Ascending aorta (tissue), 2 donors: ENCODE measurements at places on chromosomes 12 and 14. TPM values are rescaled to one million over a fixed set of nuclear protein-coding genes. Genes with fewer than 3 reads are reported as not detected.

APOF gene
- not detected for total RNA-seq

CEBPE gene
- total RNA-seq = not detected

SLC39A9 gene
- 26.2 TPM for total RNA-seq

P2RX2 gene
- not detected for total RNA-seq

PLEKHA5 gene
- total RNA-seq = 11.8 TPM

TSHR gene
- not detected for total RNA-seq

ADIPOR2 gene
- 25.7 TPM for total RNA-seq

FGD6 gene
- 2.0 TPM for total RNA-seq

ARID2 gene
- 18.4 TPM for total RNA-seq

LLPH gene
- 0.21 TPM for total RNA-seq

DACT1 gene
- total RNA-seq = 46.0 TPM

IFT81 gene
- 12.0 TPM for total RNA-seq

CCDC38 gene
- not detected for total RNA-seq

TMEM30B gene
- 21.5 TPM for total RNA-seq

CELA1 gene
- total RNA-seq = not detected

ANKS1B gene
- total RNA-seq = 8.2 TPM

GRCh38 chr12:96237465-96238077 lies 43.4 kb downstream of the ELK3 start:
- no peaks in the 10 kb centered on the region for H3K36me3 ChIP-seq
- H3K4me3 ChIP-seq = no peak overlapping the region
- H3K27ac ChIP-seq = peak overlapping the region; percentile 69
- DNase-seq = peak; percentile 90
- H3K27me3 ChIP-seq = no peaks in the 10 kb centered on the region
- H3K4me1 ChIP-seq = peaks cover 25% of the 10 kb centered on the region

DNA sequence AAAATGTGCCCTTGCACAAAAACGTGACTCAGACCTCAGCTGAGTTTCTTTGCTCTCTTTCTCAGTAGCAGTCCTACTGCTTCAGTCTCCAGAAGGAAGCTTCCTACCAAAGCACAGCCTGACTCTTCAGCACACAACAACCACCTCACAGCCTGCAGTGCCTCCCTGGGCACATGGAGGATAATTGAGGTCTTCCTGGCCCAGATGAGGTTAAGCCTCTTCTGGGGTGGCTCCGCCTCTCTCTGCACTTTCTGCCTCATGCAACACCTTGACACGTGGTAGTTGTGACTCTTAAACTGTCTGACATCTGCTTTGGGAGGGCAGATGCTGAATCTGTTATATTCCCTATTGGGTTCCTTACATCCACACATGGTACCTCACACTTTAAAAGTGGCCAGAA lies 33.8 kb downstream of the GIT2 start:
- peak overlapping the region; percentile 1 for H3K27ac ChIP-seq
- H3K4me1 ChIP-seq = no peaks in the 10 kb centered on the region
- no peak for DNase-seq
- H3K4me3 ChIP-seq = no peak overlapping the region

GRCh38 chr12:75823475-75823874 lies 208.1 kb downstream of the PHLDA1 start:
- no peak overlapping the region for H3K4me3 ChIP-seq
- H3K27me3 ChIP-seq = no peaks in the 10 kb centered on the region
- H3K36me3 ChIP-seq = no peaks in the 10 kb centered on the region
- no peaks in the 10 kb centered on the region for H3K4me1 ChIP-seq
- no peak for DNase-seq

DNA sequence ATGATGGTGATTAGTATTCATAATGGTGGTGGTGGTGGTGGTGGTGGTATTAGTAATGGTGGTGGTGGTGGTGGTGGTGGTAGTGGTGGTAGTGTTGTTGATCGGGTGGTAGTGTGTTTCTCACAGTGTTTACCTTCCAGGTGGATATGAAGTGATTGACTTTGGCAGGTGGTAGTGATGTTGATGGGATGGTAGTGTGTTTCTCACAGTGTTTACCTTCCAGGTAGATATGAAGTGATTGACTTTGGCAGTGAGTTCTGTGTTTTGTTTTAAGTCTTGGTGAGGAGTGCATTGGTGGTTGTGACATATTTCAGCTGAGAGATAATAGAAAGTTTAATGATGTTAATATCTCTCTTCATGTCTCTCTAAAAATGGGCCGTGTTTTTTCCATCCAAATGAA lies 189.4 kb downstream of the TMTC2 start:
- no peak for DNase-seq
- H3K36me3 ChIP-seq = no peaks in the 10 kb centered on the region
- H3K27ac ChIP-seq = no peak overlapping the region
- H3K27me3 ChIP-seq = no peaks in the 10 kb centered on the region
- H3K4me1 ChIP-seq = no peaks in the 10 kb centered on the region

DNA sequence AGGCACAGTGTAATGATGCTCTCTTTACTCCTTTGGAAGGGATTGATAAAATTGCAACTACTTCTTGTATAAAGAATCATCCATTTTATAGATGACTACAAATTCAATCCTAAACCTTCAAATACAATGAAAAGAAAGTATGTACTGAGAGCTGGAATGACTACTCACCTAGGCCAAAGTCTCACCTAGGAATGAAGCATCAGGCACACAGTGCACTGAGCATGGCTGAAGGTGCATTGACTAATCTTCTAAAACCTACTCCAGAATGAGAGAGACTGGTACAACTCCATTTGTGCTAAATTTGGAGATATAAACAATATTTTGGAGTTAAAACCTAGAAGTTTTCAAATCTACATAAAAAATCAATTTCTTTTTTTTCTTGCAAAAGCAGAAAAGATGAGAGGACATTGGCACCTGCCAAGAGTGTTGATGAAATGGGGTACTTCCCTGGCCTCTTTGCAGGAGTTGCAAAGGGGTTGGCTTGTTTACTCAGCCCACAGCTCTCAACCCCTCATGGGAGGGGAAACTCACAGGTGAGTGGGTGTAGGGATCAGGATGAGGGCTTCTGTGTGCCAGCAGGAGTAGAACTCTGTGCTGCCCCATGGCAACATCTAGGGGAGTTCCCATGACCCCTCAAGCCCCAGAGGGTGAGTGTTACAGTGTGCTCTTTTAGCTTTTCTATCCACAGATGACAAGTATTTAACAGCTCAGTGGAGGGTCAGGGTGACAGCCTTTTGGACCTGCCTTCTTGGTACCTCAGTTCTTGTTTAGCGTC lies 31.3 kb downstream of the CLECL1 start:
- no peak overlapping the region for H3K27ac ChIP-seq
- H3K36me3 ChIP-seq = no peaks in the 10 kb centered on the region
- no peak overlapping the region for H3K4me3 ChIP-seq
- H3K4me1 ChIP-seq = no peaks in the 10 kb centered on the region
- no peaks in the 10 kb centered on the region for H3K27me3 ChIP-seq
- DNase-seq = no peak

- H3K4me1 ChIP-seq = no peaks in the 10 kb centered on the region
- no peaks in the 10 kb centered on the region for H3K27me3 ChIP-seq
- no peak overlapping the region for H3K27ac ChIP-seq
- no peak for DNase-seq
- no peaks in the 10 kb centered on the region for H3K36me3 ChIP-seq
These were observed 158.3 kb downstream of the KIF26A start for GRCh38 chr14:104296388-104297312.

GRCh38 chr14:75549169-75549568 lies 26.9 kb downstream of the BATF start:
- no peaks in the 10 kb centered on the region for H3K36me3 ChIP-seq
- no peaks in the 10 kb centered on the region for H3K27me3 ChIP-seq
- H3K4me1 ChIP-seq = no peaks in the 10 kb centered on the region
- DNase-seq = no peak

GRCh38 chr12:28343713-28344112 lies 153.5 kb downstream of the CCDC91 start:
- no peaks in the 10 kb centered on the region for H3K27me3 ChIP-seq
- no peak overlapping the region for H3K4me3 ChIP-seq
- H3K4me1 ChIP-seq = no peaks in the 10 kb centered on the region
- H3K36me3 ChIP-seq = no peaks in the 10 kb centered on the region
- DNase-seq = no peak

DNA sequence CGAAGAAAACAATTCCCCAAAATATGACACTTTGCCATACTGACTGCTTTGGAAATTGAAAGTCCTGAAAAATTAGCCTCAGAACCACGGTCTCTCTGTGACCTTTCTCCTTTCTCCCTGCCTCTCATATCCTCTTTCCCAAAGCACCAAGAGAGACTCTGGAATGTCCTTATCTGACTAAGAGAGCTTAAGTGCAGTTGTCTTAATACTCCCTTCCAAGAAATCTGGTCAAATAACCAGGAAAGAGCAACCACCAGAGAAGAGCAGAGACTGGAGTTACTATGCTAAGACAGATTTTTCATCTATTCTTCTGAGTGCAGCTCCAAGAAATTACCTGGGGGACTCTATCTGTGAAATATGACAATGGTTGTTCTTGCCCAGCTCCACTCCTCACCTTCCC lies 10.5 kb upstream of the BTG1 start:
- no peak overlapping the region for H3K27ac ChIP-seq
- H3K36me3 ChIP-seq = no peaks in the 10 kb centered on the region
- no peaks in the 10 kb centered on the region for H3K4me1 ChIP-seq
- no peak overlapping the region for H3K4me3 ChIP-seq
- DNase-seq = no peak

DNA sequence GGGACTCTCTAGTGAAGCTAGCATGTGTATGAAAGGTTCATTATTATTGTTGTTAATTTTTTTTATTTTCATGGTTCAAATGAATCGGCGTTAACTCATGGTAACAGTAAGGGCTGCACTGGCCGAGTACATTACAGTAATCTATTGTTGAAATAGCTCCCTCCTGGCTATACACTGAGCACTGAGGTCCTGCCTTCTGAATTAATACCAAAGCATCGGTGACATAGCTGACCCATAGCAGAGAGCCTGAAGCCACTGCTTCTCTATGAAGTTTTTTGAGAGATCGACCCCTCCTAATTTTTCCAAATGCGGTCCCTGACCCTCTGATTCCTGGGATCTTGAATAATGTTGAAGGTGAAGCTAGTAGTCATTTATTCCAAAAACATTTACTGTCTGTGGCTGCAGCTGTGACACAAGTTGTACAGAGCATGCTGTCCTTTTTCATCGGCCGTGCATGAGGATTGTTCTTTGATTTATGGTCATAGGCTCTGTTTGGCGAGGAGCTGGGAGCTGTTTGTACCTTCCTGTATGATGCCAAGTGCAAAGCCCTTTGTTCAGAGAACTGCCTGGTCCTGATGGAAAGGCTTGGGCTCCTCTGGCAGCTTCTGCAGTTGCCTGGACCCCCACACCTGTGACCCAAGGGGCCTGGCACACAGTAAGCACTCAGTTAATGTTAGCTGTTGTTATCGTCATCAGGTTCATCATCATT lies 486.5 kb downstream of the EGLN3 start:
- H3K27ac ChIP-seq = no peak overlapping the region
- H3K4me3 ChIP-seq = no peak overlapping the region
- DNase-seq = no peak
- no peaks in the 10 kb centered on the region for H3K36me3 ChIP-seq
- no peaks in the 10 kb centered on the region for H3K4me1 ChIP-seq
- H3K27me3 ChIP-seq = no peaks in the 10 kb centered on the region

GRCh38 chr14:101474563-101475455 lies 86.5 kb upstream of the DIO3 start:
- peaks cover 4% of the 10 kb centered on the region for H3K4me1 ChIP-seq
- H3K36me3 ChIP-seq = no peaks in the 10 kb centered on the region
- H3K4me3 ChIP-seq = no peak overlapping the region
- H3K27me3 ChIP-seq = no peaks in the 10 kb centered on the region
- peak; percentile 33 for DNase-seq

DNA sequence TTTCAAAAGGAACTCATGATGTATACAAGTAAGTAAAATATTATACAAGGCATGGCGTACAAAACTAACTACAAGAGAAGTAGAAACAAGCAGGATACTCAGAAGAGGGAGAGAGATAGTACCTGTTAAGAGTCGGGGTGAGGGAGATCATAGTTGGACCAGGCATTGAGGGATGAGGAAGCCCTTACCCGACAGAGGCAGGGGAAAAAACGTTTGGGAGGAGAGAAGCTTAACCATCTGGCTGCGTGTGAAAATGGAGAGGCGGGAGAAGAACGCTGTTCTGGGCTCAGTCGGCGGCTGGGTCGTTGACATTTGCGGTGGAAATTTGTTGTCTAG lies 575 bp upstream of the FMNL3 start:
- no peaks in the 10 kb centered on the region for H3K27me3 ChIP-seq
- peak overlapping the region; percentile 94 for H3K4me3 ChIP-seq
- no peak overlapping the region for H3K27ac ChIP-seq
- H3K36me3 ChIP-seq = no peaks in the 10 kb centered on the region

- H3K36me3 ChIP-seq = peaks cover 21% of the 10 kb centered on the region
- peak overlapping the region; percentile 47 for H3K4me3 ChIP-seq
- no peak for DNase-seq
- peaks cover 62% of the 10 kb centered on the region for H3K4me1 ChIP-seq
These were observed 31.1 kb downstream of the SSH1 start for GRCh38 chr12:108826101-108826806.

DNA sequence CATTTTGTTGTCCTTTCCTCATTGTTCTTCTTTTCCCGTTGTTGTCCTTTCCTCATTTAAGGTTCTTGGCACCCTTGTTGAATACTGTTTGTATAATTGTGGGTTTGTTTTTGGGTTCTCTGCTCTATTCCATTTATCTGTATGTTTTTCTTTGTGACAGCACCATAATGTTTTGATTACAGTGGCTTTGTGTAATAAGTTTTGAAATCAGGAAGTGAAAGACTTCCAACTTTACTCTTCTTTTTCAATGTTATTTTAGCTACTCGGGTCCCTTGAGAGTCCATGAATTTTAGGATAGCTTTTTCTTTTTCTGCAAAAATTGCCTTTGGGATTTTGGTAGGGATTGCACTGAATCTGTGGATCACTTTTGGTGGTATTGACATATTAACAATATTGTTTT lies 28.1 kb downstream of the ETNK1 start:
- no peak overlapping the region for H3K4me3 ChIP-seq
- no peak overlapping the region for H3K27ac ChIP-seq
- no peaks in the 10 kb centered on the region for H3K4me1 ChIP-seq
- no peaks in the 10 kb centered on the region for H3K36me3 ChIP-seq

DNA sequence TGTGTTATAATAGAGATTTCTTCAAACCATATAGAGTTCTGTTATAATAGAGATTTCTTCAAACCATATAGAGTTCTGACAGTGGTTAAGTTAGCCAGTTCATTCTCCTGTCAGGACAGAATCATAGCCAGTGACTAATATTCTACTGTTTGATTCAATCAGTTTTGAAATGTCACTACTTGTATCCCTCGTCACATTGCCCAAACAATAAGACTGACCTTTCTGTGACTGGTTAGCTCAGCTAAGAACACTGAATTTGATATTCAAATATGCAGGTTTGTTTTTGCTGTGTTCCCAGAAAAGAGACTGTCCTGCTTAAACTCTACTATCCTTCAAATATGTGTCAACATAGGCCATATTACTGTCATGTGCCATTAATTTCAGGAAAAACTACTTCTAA lies 74.4 kb downstream of the ALG10B start:
- H3K36me3 ChIP-seq = no peaks in the 10 kb centered on the region
- H3K4me3 ChIP-seq = no peak overlapping the region
- no peak for DNase-seq
- no peaks in the 10 kb centered on the region for H3K27me3 ChIP-seq

DNA sequence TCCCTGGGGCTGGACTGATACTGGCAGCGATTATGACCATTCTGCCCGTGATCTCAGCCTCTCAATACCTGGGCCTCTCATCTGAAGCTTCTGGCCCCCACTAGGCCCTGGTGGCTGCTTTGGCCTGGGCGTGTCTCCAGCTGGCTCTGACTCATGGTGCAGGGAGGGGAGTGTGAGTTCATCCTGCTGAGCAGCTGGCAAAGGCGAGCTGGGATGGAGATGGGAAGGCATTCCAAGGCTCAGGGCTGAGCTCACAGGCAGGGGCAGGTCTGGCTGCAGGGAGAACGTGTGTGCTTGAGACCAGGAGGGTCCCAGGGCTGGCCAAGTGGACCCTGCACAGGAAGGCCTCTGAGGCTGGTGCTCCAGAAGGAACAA lies 221.8 kb downstream of the TMEM121 start:
- no peak overlapping the region for H3K4me3 ChIP-seq
- H3K36me3 ChIP-seq = no peaks in the 10 kb centered on the region
- DNase-seq = no peak
- H3K27ac ChIP-seq = no peak overlapping the region
- no peaks in the 10 kb centered on the region for H3K27me3 ChIP-seq
- H3K4me1 ChIP-seq = no peaks in the 10 kb centered on the region
